Nephron progenitor cell (in vitro differentiated cells): ENCODE measurements at places on chromosomes 1 and 21.

GRCh38 chr1:42173155-42173933 is 8.8 kb upstream of the GUCA2A start:
- peak; percentile 82 for DNase-seq

- DNase-seq = no peak
These were observed 59.9 kb downstream of the SLC22A15 start for GRCh38 chr1:116036255-116036654.

DNA sequence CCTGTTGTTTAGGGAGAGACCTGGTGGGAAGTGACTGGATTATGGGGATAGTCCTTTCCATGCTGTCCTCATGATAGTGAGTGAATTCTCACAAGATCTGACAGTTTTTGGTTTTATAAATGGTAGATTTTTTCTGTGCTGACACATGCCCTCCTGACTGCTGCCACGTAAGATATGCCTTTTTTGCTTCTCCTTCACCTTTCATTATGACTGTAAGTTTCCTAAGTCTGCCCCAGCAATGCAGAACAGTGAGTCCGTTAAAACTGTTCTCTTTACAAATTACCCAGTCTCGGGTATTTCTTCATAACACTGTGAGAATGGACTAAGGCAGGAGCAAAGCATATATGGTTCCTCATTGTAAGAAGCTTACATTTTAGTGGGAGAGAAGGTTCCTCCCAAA is 1727.2 kb downstream of the NCAM2 start:
- DNase-seq = no peak

GRCh38 chr21:28734522-28735175 is 258.0 kb downstream of the LTN1 start:
- no peak for DNase-seq

DNA sequence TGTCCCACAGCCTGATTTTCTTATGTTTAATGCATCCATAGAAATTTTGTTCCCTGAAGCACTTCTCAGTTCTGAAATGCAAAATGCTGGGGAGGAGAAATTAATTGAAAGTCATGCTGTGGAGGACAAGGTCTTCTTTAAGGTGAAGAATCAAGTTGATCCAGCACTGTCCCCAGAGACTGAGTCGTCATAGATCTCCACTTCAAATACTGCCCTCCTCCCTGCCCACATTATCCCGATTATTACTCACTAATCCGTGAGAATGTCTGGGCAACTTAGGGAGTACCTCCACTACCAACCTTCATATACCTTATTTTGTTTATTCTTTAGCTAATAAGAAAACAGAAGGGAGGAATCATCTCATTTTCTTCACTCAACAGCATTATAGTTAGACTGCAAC is 70.0 kb upstream of the FMN2 start:
- no peak for DNase-seq

DNA sequence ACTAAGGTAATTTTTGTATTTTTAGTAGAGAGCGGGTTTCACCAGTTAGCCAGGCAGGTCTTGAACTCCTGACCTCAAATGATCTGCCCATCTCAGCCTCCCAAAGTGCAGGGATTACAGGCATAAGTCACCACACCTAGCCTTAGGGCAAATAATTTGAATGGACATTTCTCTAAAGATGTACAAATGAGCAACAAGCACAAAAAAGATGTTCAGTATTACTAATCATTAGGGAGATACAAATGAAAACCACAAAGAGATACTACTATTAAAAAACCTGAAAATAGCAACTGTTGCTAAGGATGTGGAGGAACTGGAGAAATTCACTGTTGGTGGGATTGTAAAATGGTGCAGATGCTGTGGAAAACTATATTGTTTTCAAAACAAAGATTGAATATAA is 79.1 kb downstream of the GABPA start:
- no peak for DNase-seq

DNA sequence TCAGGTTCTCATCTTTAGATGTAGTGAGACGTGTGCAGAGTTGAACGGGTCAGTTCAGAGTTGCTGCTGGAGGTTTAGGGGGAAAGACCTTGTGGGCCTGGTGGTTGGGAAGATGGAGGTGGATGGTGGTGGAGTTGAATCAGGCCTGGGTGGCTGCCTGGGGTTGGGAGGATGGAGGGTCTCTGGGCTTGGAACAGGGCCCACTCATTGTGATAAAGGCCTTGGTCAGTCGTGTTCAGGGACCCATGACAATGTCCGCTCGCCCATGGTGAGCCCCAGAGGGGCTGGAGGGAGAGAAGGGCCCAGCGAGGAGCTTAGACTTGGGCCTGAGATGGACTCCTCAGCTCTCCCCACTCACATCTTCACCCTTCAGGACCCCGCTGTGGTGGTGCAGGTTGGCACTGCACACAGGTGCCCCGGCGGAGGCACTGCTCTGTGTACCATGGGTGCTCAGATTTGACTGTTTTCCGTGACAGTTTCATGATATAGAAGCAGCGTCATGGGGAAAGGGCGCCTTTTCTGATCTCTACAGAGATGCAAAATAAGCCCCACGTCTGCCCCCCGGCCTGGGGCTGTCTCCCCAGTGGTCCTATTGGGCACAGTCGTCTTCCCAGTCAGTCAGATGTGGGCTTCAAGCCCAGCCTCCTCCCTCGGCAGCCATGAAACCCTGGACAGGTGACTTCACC is 39.2 kb downstream of the DISP3 start:
- DNase-seq = no peak
